NCI-H146 (cell line): ENCODE measurements at places on chromosomes 2 and 18.

DNA sequence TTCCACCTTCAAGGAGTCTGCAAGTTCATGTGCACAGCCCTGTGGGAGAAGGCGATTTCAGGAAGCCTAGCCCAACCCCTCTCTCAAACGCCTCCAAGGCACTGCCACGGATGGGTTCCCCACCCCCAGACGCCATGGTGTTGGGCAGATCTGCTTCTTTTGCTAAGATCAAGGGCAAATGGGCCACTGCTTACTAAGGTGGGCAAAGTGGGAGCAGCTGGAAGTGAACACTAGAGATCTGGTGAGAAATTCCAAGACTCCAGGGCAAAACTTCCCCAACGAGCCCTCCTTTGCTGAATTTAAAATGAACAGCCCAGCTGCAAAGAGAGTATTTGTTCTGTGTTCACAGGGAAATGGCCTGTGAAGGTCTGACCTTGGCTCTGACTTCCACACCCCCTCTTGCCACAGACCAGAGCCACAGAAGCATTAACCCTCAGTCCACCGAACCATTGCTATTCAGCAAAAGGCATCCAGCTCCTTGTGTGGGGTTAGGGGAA lies 45.1 kb upstream of the ZBTB7C start:
- no peak for DNase-seq

DNA sequence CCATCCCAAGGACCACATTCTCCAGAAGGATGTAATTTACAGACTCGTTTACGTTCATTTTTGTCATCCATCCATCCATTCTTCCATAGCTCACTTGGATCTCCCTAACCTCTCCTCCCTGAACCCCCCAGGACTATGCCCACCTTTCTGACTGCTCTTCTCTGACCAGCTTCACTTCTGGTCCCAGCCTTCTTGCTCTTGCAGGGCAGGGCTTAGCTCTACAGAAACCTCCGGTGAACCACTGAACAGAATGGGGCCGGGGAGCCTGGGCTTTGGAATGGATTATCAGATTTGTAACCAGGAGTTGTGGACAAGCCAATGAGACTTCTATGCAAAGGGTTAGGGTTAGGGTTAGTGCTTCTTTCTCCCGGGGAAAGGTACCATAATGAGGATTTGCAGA lies 95.0 kb downstream of the TGFA start:
- DNase-seq: no peak

GRCh38 chr2:234172066-234172465 lies 121.6 kb downstream of the SPP2 start:
- DNase-seq: no peak

DNA sequence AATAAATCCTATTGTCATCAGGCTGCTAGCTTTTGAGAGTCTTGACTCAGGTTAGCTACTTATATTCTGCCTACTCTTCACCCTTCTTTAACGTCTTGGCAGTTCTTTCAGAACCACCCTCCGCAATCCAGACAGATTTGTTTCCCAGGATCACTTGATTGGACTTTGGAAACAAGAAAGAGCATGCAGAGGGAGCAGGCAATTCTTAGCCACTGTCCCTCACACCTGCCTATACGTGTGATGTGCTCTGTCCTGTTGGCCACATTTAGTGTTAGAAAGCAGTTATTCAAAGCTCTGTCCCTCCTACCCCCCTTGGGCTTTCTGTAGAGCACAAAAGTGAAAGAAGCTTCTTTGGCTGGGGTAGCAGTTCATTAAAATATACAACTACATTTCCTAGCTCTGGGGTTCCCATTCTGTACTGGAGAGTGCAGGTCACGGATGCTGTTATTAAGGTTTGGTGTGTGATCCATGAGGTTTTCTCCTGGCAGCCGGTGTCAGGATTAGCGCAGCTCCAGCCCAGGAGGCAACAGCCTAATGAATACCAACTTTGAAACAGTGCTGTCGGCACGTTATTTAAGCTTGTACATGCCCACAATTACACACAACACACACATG lies 6.3 kb downstream of the FZD5 start:
- DNase-seq: no peak

- no peak for DNase-seq
Measured at GRCh38 chr2:110977403-110977802, 143.3 kb upstream of the BCL2L11 start.

DNA sequence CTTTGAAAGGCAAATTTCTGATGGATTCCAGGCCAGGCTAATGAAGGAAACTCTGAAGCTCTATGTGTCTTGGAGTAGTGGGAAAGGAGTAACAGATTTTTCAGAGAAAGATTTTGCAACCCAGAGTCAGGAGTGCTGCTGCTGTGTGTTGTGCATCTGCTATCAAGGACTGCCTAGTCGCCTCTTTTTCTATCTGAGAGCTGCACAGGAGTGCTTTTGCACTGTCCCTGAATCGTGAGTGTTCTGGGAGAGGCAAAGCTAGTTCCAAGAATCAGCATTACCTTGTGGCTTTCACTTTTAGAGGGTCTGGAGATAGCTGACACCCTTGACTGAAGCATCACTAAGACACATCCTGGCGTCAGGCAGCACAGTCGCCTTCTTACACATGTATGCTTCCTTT lies 336.4 kb downstream of the PARD3B start:
- no peak for DNase-seq

- DNase-seq: no peak
Measured at GRCh38 chr2:28662468-28663181, 89.0 kb upstream of the PPP1CB start.

GRCh38 chr2:229287823-229288222 lies 16.7 kb upstream of the PID1 start:
- DNase-seq: no peak

GRCh38 chr2:236549165-236549564 lies 20.5 kb upstream of the ACKR3 start:
- DNase-seq: no peak

- no peak for DNase-seq
Measured at GRCh38 chr2:238169048-238169707, 10.4 kb downstream of the ERFE start.

DNA sequence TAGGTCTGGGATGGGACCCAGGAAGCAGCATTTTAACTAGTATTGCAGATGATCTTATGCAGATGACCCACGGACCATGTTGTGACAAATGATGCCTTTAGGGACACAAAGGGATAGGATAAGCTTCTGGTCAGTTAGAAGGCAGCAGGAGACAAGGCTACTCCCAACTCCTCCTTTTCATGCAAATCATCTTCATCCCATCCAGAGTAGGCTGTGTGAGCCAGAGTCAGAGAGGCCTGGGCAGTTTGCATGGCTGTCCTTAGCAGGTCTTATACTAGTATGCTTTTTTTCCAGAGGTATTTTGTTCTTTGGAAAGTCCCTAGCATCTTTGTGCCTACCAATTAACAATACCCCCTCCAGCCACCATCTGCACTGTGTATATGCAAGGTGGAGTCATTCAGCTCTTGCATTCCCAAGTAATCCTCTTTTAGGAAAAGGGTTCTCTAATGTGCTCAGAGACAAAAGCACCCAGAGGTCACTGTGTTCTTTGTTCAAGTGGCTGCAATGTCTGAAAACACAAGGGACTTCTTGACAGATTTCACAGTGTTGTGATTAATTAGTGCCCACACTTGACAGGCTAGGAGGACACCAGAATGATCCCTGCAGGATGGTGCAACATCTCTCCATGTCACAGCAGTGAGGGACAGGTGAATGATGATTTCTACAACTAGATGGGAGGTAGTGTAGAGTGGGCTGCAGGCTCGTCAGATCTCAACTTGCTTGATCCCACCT lies 225.8 kb downstream of the NCKAP5 start:
- DNase-seq: no peak

GRCh38 chr18:26926066-26926675 lies 60.7 kb upstream of the AQP4 start:
- no peak for DNase-seq

- DNase-seq: no peak
Measured at GRCh38 chr2:12725233-12726187, 8.8 kb downstream of the TRIB2 start.

DNA sequence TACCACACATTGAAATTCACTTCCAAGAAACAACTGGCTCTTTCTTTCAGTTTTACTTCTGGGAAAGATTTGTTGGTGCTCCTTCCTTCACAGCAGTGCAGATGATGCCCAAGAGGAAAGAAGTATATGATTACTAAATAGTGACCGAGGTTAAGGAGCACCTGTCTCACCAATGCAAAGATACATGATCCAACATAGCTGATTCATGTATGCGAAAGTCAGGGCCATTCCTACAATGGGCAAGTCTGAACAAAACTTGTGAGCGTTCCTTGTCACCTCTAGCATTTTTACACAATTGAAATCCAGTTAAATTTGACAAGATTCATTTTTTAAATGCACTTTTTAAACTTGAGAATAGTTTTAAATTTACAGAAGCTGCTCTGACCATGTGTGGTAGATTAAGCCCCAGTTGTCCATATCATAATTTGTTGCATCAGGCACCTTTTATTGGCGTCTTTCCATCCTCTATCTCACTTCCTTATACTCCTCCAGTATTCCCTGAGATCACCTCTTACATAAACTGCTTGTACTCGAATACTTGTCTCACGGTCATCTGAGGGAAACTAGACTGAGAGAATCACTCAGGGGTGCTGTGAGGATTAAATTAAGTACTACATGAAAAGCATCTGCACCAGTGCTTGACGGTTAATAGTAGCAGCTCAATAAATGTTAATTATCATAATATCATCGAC lies 438.8 kb upstream of the CDH20 start:
- no peak for DNase-seq

DNA sequence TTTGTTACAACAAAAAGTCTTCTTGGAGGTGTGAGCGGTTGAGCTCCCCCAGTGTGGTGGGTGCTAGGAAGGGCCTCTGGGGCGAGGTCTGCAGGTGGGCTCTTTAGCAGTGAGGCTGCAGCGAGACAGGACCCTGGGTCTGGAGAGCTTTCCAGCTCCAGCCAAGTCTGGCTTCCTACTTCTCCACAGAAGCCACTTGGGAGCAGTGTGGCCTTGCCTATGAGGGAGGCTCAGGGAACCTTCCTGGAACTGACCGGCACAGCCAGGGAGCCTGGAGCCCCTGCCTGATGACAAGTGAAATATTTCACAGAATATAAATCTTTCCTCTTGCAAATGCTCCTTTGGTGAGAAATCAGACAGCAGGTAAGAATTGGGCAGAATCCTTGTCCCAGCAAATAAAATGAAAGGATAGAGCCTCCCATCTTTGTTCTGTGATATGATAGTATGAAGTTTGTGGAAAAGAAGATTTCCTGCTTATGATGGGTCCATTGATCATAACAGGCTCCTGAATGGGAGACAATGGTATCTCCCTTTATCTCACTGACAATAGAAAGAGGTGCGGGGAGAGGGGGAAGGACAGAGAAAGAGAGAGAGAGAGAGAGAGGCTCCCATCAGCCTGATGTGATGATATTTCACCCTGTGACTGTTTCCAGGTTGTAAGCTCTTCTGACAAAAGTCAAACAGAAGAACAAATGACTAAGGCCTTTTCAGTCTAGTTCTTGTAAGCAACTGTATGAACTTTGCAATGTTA lies 289.8 kb upstream of the SPRED2 start:
- DNase-seq: peak; percentile 44

DNA sequence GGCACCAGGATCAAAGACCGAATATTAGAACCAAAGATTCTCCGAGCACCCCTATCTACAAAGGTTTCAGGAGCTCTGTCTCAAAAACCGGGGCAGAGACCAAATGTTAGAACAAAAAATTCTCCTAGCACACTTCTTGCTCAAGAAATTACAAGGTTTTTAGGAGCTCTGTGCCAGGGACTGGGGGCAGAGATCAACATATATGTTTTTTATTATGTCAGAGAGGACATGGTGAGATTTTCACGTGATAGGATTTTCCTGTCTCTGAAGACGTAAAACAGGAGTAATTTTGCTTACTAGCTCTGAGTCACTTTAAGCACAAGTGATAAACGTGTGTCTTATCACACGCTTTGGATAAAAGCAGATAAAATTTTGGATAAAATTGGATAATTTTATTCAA lies 34.8 kb upstream of the ODC1 start:
- DNase-seq: no peak

- DNase-seq: peak; percentile 60
Measured at GRCh38 chr2:177334940-177335543, 57.5 kb upstream of the AGPS start.

- DNase-seq: peak; percentile 70
Measured at GRCh38 chr18:63131106-63131958, 188.2 kb downstream of the BCL2 start.

DNA sequence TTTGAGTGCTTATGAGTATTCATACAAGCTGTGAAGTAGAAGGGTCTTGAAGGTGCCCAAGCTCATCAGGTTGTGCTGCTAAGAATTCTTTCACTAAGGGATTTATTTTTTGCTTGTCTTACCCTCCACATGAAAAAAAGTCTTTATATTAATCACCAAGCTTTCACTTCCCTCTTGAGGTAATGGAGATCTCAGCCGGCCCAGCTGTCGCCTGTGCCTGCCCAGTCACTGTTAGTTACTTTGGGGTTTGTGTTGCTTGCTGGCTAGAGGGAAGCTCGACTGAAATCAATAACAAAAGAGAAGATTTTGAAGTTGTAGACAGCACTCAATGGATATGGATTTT lies 21.9 kb downstream of the MC2R start:
- no peak for DNase-seq

DNA sequence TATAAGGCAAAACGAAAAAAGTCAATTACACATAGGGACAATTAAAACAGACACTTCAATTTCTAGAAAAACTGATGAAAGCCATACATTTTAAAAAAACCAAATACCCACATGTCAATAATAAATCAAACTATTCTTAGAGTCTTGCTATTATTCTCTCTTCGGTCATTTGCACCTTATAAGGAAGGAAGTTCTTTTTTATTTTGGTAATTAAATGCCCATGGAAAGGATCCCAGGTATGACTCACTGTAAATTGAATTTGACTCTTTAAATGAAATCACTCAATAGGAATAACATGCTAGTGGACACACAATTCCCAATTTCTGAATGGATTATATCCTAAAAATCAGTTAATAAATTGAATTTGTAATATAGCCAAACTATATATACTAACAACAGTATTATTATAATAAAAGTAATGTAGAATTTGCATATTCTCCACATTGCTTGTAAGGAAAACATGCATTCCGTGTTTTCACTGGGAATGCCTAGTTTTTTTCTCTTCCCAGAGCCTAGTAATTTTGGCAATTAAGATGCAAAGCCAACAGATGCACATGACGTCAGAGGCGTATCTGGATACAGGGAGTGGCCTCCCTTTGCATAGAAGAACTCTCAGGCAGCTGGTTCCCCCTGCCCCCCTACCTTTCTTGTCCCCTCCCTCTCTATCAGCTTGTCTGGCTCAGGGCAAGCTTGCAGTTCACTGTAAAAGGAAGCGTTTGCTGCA lies 153.5 kb upstream of the PGAP1 start:
- peak; percentile 69 for DNase-seq
